ENCODE measurements at places on chromosomes 11 and 22.
A peak's percentile ranks its signal among the peaks of the same experiment; 100 is the strongest.

DNA sequence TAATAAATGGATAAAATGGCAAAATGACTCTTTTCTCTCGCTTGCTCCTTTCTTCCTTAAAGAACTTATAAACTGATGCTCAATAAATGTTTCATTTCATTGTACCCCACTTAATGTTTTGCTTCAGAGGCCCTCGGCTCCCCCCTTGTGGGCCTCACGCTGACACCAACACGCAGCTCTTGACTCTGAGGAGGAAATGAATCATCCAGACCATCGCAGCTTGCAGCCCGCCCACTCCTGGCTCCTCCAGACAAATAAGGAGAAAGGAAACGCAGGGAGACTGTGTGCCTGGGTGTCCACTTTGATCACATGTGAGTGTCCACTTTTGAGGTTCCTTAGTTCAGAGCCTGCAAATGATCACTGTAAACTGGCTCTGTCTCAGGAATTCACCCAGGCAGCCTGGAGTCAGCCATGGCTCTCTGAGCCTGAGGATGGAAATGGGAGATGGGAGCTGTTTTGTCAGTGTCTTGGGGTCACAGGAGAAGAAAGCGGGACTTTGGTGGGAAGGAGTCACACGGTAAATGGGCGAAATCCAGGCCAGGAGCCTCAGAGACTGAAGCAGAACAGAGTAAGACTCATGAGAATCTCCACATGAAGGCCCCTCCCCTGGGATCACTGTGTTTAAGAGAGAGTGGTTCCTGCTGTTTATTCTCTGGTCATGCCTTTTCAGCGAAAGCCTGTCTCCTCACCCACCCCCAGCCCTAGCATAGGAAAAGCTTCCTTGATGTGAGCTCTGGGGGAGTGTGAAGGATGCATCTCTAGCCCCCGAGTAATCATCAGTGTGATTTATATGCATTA is 96.5 kb downstream of the CWC15 start:
- DNase-seq, result peak; percentile 89

DNA sequence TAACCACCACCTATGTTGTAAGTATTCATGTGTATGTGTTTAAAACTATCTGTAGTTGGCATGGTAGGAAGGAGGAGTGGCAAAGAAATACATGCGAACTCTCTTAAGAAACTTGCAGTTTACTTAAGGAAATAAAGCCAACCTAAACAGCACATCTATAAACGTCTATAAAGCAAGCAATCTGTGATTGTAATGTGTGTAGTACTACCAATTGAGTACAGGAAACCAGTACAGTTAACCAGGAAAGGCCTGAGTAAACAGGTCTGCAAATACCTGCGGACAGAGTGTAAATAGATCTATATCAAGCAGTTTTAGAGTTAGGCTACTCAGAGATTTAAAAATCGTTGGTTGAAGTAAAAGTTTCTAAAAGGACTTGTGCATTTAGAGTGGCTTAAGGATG is 59.5 kb upstream of the AMOTL1 start:
- no peak for DNase-seq

GRCh38 chr22:22030493-22031182 is 48.1 kb upstream of the TOP3B start:
- DNase-seq, result no peak

DNA sequence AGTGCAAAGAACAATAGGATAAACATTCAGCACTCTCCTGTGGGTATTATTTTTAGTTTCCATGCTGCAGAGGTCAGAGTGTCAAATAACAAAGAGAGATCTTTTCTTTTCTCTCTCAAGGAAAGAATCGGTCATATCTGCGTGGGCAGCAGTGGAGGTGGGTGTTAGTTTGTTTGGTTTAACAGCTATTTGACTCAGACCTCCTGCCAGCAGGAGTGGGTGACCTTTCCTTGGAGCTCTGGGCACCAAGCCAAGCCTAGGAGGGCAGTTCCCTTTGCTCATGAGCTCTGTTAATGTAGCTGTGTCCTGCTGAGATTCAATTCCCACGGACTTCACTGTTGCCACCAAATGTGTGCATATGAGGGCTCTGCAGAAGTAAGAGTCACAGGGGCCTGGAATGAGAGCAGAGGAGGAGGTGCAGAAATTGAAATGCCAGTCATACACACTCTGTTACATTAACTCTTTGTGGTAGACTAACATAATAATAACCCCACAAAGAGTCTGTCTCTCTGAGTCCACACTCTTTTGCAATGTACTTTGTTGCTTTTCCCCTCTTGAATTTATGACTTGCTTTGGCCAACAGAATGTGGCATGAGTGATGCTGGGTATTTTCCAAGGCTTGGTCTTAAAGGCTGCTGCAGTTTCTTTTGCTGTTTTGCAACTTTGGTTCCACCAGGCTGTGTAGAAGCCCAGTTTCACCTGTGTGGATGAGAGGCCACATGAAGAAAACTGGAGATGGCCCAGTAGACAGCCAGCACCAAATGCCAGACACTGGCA is 76.0 kb upstream of the GRK3 start:
- DNase-seq, result no peak

DNA sequence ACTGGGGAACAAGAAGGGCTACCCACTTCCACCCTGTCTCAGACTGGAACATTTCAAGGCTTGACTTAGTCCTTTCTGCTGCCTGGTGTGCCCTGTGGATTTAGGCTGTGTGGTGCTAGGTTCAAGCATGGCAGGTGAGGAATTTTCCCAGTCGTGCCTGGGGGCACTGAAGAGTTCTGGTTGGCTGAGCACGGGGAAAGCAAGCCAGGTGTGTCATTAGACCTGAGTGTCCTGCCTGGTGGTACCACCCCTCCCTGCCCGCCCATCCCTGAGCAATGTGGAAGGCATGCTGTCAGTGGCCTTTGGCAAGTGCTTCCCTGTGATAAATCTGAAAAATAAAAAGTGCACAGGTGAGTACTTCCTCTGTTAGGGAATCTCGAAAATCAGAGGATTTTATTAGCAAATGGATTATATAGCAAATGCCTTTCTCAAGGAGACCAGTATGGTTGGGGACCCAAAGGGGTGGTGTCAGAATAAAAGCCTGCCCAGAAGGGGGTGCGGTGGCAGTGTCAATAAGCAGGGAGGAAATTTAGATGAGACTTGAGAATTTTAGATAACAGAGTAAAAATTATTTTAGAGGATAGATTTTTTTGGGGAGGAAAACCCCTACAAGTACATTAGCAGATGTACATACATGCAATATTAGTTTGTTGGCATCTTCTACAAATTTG is 22.8 kb downstream of the TEAD1 start:
- DNase-seq, result no peak

DNA sequence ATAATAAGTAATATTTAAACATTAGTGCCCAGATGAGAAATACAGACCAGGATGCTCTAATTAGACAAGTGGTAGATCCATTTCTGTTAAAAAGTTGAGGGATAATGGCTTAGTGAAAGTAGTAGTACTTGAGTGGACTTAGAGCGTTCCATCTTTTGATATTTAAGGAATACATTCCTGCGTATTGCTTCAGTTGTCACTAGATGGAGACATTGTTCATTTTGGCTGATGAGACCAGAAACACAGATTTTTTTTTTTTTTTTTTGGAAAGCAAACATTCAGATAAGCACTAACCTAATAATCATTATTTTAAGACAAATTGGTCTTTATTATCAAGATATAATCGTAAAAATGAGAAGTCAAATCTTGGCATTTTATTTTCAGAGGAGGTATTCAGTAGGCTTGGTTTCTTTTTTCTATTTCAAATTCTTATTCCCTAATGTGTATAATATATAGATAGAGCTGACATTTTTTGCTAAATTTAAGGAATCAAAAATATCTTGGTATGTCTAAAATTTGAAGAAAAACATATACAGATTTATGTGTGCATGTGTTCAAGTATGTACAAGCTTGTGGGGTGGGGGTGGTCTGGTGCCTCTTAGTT is 92.9 kb downstream of the DYNC2H1 start:
- DNase-seq, result no peak

GRCh38 chr11:82326853-82327252 is 406.8 kb downstream of the FAM181B start:
- no peak for DNase-seq

DNA sequence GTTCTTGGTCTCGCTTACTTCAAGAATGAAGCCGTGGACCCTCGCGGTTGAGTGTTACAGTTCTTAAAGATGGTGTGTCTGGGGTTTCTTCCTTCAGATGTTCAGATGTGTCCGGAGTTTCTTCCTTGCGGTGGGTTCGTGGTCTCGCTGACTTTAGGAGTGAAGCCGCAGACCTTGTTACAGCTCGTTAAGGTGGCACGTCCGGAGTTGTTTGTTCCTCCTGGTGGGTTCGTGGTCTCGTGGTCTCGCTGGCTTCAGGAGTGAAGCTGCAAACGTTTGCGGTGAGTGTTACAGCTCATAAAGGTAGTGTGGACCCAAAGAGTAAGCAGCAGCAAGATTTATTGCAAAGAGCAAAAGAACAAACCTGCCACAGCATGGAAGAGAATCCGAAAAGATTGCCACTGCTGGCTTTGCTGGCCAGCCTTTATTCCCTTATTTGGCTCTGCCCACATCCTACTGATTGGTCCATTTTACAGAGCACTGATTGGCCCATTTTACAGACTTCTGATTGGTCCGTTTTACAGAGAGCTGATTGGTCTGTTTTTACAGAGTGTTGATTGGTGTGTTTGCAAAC is 27.1 kb upstream of the NXPE2 start:
- DNase-seq, result no peak

- no peak for DNase-seq
Measured at GRCh38 chr11:105799263-105799662, 189.4 kb downstream of the GRIA4 start.

GRCh38 chr11:70139785-70140410 is 61.8 kb downstream of the ANO1 start:
- DNase-seq, result no peak

Measured in BJ (cell line).